DND-41 (cell line): ENCODE measurements at places on chromosomes 11 and 22.
A peak's percentile ranks its signal among the peaks of the same experiment; 100 is the strongest.

GRCh38 chr11:64887757-64888405, 9.5 kb upstream of the EHD1 start:
- peaks cover 27% of the 10 kb centered on the region for H3K4me1 ChIP-seq
- no peaks in the 10 kb centered on the region for H3K27me3 ChIP-seq
- DNase-seq = peak; percentile 86
- no peaks in the 10 kb centered on the region for H3K36me3 ChIP-seq
- no peak overlapping the region for H3K4me3 ChIP-seq

DNA sequence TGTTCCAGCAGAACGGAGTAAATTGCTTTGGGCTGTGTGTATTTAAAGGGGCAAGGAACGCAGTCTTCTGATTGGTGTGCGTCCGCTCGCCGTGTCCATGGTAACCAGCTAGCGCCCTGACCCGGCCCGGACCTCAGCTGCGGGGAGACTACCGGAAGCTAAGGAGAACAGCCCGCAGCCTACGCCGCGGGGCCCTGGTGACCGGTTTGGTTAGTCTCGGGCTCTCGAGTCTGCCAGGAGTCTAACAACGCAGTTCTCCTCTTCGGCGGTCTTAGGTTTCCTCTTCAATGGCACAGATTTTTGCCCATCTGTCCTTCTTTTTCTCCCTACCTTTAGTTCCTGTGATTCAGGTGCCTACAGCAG, 3.5 kb upstream of the OR56A3 start:
- no peaks in the 10 kb centered on the region for H3K27me3 ChIP-seq
- H3K36me3 ChIP-seq = no peaks in the 10 kb centered on the region
- no peak overlapping the region for H3K4me3 ChIP-seq
- DNase-seq = no peak
- H3K27ac ChIP-seq = no peak overlapping the region
- H3K4me1 ChIP-seq = no peaks in the 10 kb centered on the region

DNA sequence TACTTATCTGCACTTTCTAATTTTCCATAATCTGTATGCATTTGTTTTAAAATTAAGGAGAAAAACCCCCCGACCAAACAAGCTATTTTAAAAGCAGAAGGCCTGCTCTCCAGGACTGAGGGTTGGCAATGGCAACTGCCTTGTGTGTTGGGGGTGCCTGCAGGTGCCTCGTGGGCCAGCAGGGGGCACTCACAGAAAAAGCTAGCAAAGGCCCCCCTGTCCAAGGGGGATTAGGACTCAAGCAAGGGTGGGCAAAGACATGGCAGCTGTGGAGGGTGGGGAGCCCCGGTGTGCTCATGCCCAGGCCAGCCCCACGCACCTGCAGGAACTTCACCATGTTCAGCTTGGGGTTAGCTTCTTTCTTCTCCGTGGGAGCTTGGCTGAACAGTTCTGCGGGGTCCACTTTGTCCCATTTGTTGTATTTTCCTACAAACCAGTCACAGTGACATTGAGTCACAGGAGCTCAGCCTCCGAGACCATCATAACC, 10.3 kb downstream of the TOP3B start:
- H3K4me1 ChIP-seq = no peaks in the 10 kb centered on the region
- no peak overlapping the region for H3K4me3 ChIP-seq
- peak; percentile 71 for DNase-seq

DNA sequence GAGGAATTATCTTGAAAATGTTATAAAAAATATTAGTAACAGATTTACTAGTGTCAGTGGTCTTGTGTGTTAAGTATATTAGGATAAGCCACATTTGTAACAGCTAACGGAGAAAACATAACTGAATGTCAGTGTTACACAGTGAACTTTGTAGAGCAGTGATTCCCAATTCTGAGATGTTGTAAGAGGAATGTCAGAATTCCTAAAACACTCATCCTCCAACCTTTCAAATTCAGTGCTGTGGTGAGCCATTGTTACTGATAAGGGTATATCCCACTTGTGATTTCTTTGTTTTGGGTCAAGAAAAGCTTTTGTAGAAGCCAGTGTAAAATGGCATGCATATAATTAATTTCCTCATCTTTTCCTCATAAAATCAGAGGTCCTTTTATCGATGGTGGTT, 61.9 kb downstream of the ARHGEF12 start:
- peaks cover 30% of the 10 kb centered on the region for H3K27me3 ChIP-seq
- DNase-seq = no peak
- no peaks in the 10 kb centered on the region for H3K4me1 ChIP-seq
- no peak overlapping the region for H3K27ac ChIP-seq

- peaks cover 8% of the 10 kb centered on the region for H3K4me1 ChIP-seq
- H3K36me3 ChIP-seq = no peaks in the 10 kb centered on the region
- no peak for DNase-seq
- H3K4me3 ChIP-seq = no peak within 1 kb of the TSS
- no peaks in the 10 kb centered on the region for H3K27me3 ChIP-seq
Measured at GRCh38 chr11:1919391-1920127, at the start of gene TNNT3. Gene TNNT3, plus strand, starts transcription at chr11:1919703. Its CDS starts 3,172 bp downstream, at chr11:1922875.

GRCh38 chr11:93842461-93842860, 8.0 kb downstream of the VSTM5 start:
- H3K4me1 ChIP-seq = no peaks in the 10 kb centered on the region
- no peak overlapping the region for H3K4me3 ChIP-seq
- no peak overlapping the region for H3K27ac ChIP-seq
- H3K36me3 ChIP-seq = no peaks in the 10 kb centered on the region
- DNase-seq = no peak

DNA sequence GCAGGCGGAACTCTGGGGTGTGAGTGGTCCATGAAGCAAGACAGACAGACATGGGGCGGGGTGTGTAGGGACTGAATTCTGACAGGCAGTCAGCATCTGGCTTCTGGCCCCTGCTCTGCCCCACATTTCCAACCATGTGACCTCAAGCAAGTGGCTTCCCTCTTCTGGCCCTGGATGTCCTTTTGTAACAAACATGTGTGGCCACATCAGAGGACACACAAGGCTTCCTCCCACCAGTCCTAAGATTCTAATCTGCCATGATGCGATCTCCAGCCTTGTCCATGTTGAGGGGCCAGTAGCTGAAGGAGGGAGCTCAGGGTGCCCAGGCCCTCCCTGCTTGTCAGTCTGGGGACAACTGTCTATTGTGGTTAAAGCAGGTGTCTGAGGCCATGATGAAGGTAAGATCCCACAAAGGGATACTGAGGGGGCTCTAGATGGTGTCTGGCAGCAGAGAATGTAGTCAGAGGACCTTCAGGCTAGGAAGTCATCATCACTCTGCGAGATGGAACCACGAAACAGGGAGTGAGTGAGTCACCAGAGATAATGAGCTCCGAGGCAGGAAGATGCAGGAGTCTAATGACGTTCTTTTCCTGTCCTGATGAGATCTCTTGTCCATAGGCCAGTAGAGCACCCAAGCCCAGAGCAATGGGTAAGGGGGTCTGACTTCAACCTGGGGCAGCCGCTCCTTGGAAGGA, 27.4 kb downstream of the DRD2 start:
- no peak for DNase-seq
- H3K4me1 ChIP-seq = no peaks in the 10 kb centered on the region
- H3K27me3 ChIP-seq = peaks cover 2% of the 10 kb centered on the region
- no peak overlapping the region for H3K27ac ChIP-seq

DNA sequence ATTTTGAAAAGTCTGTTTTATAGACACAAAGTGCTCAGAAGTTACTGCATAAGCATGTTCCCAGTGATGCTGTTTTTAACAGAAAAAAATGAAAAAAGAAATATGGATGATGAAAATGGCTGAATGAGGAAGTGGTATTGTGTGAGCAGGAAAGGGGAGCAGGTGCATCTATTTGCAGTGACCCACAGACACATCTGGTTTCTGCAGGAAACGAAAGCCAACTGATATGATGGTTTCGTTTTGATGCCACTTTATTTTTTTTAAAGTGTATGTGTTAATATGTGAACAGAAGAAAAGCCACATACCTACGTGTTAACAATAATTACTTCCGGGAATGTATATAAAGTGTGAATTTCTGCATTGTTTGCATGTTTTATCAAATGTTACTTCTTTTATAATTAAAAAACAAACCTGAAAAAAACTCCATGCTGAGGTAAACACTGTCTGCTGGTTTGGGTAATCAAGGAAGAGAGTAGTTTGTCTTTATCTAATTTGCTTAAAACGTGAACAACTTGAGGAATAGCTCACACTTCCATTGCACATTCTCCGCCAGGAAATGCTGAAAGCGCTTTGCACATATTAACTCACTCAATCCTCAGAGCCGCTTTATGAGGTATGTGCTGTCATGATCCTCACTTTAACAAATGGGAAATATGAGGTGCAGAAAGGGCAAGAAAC, 1335.9 kb downstream of the TBC1D22A start:
- peak; percentile 82 for DNase-seq
- H3K27ac ChIP-seq = peak overlapping the region; percentile 100
- H3K4me3 ChIP-seq = peak overlapping the region; percentile 43
- H3K27me3 ChIP-seq = no peaks in the 10 kb centered on the region
- H3K36me3 ChIP-seq = peaks cover 7% of the 10 kb centered on the region; the same call in 1 of the 2 replicates

- peak; percentile 71 for DNase-seq
- peaks cover 3% of the 10 kb centered on the region; the same call in 1 of the 2 replicates for H3K36me3 ChIP-seq
- no peak overlapping the region for H3K27ac ChIP-seq
- no peak overlapping the region for H3K4me3 ChIP-seq
- H3K27me3 ChIP-seq = no peaks in the 10 kb centered on the region
Measured at GRCh38 chr11:59158206-59159068, 13.5 kb upstream of the DTX4 start.

DNA sequence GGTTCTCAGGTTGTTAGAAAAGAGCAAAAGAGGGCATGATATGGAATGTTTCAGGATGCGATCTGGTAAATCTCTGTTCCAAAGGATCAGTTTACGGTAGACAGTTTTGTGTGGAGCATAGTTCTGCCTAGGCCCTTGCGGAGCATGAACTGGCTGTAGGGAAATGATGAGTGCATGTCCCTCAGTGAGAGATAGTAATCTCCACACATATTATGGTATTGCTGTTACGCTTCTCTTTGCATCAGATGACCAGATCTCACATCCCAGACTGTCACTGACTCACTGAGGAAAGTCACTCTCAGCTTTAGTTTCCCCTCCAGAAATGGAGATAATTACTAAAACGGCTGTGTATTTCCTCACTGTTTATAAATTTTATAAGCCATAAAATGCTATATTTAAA, 836.0 kb downstream of the JRKL start:
- no peaks in the 10 kb centered on the region for H3K36me3 ChIP-seq
- DNase-seq = no peak
- H3K27me3 ChIP-seq = no peaks in the 10 kb centered on the region
- H3K27ac ChIP-seq = no peak overlapping the region

GRCh38 chr11:65334696-65335295, 1.1 kb downstream of the DPF2 start:
- peaks cover 19% of the 10 kb centered on the region for H3K36me3 ChIP-seq
- H3K4me3 ChIP-seq = peak overlapping the region; percentile 96
- DNase-seq = no peak
- no peaks in the 10 kb centered on the region for H3K27me3 ChIP-seq

- no peaks in the 10 kb centered on the region for H3K36me3 ChIP-seq
- no peak overlapping the region for H3K4me3 ChIP-seq
- H3K27me3 ChIP-seq = no peaks in the 10 kb centered on the region
- H3K27ac ChIP-seq = no peak overlapping the region
- no peaks in the 10 kb centered on the region for H3K4me1 ChIP-seq
- DNase-seq = no peak
Measured at GRCh38 chr11:113296447-113297205, 17.8 kb upstream of the TTC12 start.

DNA sequence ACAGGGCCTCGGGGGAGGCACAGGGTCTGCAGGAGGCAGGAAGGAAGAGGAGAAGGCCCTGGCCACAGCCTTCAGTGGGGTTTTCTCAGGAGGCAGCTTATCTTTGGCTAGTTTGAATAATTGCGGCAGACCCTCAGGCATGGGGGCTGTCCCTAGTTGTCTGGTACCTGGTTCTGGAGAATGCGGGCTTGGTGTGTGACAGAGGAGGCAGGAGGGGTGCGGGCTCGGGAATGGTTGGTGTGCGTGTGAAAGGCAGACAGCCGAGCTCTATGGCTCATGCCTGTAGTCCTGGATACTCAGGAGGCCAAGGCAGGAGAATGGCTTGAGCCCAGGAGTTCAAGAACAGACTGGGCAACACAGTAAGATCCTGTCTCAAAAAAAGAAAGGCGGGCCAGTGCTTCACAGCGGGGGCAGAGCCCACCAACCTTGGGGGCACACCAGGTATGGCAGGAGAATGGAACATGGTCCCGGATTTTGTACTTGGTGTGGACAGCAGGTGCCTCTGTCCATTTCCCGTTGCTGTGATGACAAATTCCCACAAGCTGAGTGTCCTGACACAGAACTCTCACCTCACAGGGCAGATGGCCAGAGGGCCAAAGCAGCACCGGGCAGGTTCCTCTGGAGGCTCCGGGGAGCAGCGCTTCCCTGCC, 640.6 kb downstream of the TBC1D22A start:
- H3K36me3 ChIP-seq = no peaks in the 10 kb centered on the region
- H3K27ac ChIP-seq = no peak overlapping the region
- no peaks in the 10 kb centered on the region for H3K27me3 ChIP-seq
- no peak overlapping the region for H3K4me3 ChIP-seq
- no peak for DNase-seq

- H3K27ac ChIP-seq = no peak overlapping the region
- H3K4me1 ChIP-seq = no peaks in the 10 kb centered on the region
- no peaks in the 10 kb centered on the region for H3K27me3 ChIP-seq
- H3K4me3 ChIP-seq = no peak overlapping the region
Measured at GRCh38 chr11:124961972-124962609, 8.1 kb downstream of the CCDC15 start.

GRCh38 chr11:128365044-128365443, 222.3 kb downstream of the ETS1 start:
- no peaks in the 10 kb centered on the region for H3K4me1 ChIP-seq
- H3K4me3 ChIP-seq = no peak overlapping the region
- H3K27ac ChIP-seq = no peak overlapping the region
- H3K27me3 ChIP-seq = no peaks in the 10 kb centered on the region

- H3K4me3 ChIP-seq = no peak overlapping the region
- no peak for DNase-seq
- no peak overlapping the region for H3K27ac ChIP-seq
- no peaks in the 10 kb centered on the region for H3K4me1 ChIP-seq
- no peaks in the 10 kb centered on the region for H3K27me3 ChIP-seq
- peaks cover 68% of the 10 kb centered on the region for H3K36me3 ChIP-seq
Measured at GRCh38 chr22:50398831-50399648, 55.9 kb downstream of the PPP6R2 start.

GRCh38 chr11:45042560-45042959, 91.9 kb upstream of the TP53I11 start:
- no peak overlapping the region for H3K27ac ChIP-seq
- H3K36me3 ChIP-seq = no peaks in the 10 kb centered on the region
- H3K4me3 ChIP-seq = no peak overlapping the region
- no peaks in the 10 kb centered on the region for H3K27me3 ChIP-seq
- DNase-seq = no peak
- H3K4me1 ChIP-seq = no peaks in the 10 kb centered on the region
